ENCODE measurements at places on chromosomes 4 and X.

- DNase-seq, result no peak
Observed at GRCh38 chr4:129323658-129324057, 227.7 kb downstream of the C4orf33 start.

DNA sequence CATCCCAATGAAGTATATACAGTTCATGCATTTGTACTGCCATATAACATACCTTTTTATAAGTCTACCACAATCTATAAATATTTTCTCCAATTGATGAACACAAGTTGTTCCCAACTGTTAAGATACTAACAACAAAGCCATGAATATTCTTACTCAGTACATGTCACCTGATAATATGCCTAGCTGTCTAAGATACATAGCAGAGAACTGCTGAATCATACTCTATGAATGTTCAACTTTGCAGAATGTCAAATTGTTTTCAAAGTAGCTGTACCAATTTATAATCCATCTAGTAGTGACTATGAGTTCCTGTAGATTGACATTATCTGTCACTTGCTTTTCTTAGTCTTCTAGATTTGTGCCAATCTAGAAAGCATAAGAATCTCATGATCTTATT, 84.9 kb downstream of the RAB28 start:
- DNase-seq, result peak; percentile 10

GRCh38 chr4:54548098-54548620, 109.6 kb upstream of the KIT start:
- DNase-seq, result no peak

DNA sequence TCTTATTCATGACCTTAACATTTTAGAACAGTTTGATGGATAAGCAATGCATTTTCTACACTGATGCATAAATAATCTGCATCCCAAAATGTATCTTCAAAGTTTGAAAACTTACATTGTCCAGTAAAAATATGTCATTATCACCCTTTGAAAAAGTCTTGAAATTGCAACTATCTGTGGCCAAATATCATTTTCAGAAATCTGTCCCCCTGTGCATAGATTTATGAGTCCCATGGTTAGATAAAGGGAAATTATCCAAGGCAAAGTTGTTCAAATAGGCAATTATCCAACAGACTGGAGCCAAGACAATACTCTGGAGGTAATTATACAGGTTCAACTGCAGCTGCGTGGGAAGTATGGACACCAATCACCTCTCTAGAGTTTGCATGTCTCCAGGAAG, 182.5 kb upstream of the INTU start:
- no peak for DNase-seq

GRCh38 chrX:49137492-49137891, 14.0 kb upstream of the GPKOW start:
- no peak for DNase-seq

DNA sequence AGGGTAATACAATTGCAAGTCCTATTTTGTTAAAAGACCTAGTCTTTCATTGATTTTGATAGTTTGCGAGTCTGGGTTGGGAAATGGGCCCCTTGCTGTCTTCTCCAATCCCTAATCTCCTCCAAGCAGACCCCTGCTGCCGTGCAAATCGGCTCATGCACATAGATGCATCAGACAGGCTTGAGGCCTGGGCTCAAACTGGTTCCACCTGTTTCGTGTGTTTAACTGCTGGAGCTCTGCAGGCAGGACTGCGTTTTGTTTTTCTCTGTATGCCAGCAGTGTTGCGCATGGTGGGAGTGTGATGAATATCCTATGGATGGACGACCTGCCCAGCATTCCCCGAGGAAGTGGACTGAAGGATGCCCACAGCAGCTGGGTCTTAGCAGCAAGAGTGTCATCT, 133.9 kb downstream of the PDGFRA start:
- DNase-seq, result peak; percentile 8

DNA sequence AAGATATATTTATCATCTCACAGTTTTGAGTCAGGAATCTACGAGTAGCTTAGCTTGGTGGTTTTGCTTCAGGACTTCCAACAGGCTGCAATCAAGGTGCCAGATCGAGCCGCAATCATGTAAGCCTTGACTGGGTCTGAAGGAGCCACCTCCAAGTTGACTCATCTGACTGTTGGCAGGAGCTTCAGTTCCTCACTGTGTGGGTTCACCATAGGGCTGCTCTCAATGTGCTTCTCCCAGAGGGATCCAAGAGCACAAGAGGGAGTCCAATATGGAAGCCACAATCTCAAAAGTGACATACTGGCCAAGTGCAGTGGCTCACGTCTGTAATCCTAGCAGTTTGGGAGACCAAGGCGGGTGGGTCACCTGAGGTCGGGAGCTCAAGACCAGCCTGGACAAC, 26.5 kb downstream of the DCHS2 start:
- DNase-seq, result no peak

GRCh38 chr4:168720396-168720900, 223.6 kb downstream of the PALLD start:
- no peak for DNase-seq

DNA sequence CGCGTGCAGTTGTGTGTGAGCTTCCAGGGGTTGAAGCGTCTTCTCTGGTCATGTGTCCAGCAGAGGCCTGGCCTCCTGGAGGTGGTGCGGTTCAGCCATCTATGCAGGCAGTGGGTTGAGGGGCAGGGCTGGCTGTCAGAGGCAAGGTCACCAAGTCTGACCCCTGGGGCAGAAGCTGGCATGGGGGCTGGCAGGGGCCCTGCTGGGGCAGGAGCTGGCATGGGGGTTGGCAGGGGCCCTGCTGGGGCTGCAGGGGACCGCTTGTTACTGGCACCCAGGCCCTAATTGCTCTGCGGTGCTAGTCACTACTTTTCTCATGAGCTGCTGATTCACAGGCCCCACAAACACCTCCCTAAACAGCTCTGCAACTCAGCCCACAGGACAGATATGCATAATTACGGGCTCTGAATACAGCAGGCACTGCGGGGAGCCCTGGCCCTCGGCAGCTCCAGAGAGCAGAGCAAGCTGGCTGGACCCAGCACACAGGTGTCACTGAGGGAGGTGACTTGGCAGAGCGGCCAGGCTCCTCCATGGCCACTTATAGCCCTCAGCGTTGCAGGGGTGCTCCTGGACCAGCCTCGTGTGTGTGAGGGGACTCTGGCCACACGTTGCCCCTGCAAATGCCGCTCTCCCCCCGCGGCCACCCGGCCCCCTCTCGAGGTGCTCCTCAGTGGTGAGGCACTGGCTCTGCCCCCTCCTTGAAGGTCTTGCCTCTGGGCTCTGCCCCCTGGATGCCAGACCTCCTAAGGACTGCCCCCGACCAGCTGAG, 32.7 kb downstream of the CPLX1 start:
- DNase-seq, result no peak

DNA sequence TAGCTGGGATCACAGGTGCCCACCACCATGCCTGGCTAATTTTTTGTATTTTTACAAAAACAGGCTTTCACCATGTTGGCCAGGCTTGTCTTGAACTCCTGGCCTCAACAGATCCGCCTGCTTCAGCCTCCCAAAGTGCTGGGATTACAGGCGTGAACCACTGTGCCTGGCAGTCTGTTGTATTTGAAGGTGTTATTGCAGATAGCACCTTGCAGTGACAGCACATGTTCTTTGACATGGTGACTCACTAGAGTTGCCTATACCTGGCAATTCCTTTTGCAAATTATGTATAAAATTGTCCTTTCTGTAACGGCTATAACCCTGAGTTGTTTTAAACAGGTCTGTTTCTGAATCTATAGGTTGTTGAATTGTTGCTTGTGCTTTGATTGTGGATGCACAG, 7.9 kb downstream of the OGT start:
- no peak for DNase-seq

- DNase-seq, result no peak
Observed at GRCh38 chrX:119105826-119106225, 21.8 kb downstream of the KIAA1210 start.

DNA sequence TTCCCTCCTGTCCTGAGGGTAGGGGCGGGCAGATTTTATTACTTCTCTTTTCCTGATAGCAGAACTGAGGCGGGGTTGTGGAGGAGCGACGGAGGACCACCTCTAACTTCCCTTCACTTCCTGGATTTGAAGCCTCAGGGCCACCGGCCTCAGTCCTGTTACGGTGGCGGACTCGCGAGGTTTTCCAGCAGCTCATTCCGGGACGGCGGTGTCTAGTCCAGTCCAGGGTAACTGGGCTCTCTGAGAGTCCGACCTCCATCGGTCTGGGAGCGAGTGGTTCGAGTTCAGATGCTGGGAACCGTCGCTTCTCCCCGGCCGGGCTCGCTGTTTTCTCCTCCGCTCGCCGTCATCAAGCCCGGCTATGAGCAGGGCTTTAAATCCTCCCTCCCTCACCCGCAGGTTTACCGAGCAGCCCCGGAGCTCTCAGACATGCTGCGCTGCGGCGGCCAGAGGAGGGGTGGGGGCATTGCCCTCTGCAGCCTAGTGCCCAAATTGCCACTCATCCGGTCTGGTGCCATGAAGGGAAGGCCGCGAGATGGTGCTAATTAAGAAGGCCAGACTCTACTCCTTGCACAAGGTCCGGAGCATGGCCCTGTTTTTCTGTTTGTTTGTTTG, 23.3 kb downstream of the HAND2 start:
- no peak for DNase-seq

All from trophoblast cell (in vitro differentiated cells and primary cell).